KBM-7 (cell line): ENCODE measurements at places on chromosomes 7 and 10.
A peak's percentile ranks its signal among the peaks of the same experiment; 100 is the strongest.

DNA sequence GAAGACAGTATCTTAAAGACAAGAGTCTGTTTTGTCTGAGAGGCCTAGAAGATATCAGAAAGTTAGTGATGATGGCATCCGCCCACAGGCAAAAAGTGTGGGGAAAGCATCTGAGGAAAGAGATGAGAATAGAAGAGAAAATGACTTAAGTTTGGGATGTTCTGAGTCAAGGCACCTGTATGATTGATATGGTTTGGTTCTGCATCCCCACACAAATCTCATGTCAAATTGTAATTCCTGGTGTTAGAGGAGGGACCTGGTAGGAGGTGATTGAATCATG is 568.2 kb upstream of the MGMT start:
- DNase-seq = no peak

DNA sequence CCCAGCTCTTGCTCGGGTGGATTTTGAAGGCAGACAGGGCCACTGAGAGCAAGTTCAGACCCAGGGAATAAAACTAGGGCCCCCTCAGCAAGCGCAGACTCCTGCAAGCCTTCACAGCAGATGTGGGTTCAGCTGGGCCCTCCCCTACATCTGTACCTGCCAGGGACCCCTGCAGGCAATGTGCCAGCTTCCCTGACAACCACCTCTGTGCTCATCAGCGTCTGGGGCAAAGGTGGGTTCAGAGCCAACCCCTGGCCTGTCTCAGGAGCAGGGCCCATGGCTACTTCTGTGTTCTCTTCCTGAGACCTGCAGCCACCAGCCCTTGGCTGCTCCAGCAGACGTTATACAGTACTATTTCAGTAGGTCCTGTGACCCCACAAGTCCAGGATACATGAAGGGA is 189.5 kb downstream of the DIP2C start:
- no peak for DNase-seq

DNA sequence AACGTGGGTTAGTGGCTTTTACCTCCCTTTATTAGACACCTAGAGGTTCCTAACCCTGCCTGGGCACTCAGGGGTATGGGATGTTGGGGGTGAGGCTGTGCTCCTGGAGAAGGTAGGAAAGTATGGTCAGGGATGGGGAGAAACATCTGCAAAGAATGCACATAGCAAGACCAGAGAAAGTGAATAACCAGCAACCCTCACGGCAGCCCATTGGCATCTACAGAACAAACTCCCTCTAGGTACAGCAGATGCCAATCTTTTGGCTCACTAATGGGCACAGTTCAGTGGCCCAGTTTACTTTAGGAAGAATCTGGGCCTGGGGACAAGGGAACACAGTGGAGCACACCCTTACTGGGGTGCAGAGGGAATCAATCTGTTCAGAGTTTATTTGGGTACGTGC is 143.9 kb downstream of the JAZF1 start:
- no peak for DNase-seq

- DNase-seq = peak; percentile 47
Observed at GRCh38 chr7:121505540-121506182, 109.6 kb upstream of the FAM3C start.

GRCh38 chr7:21966271-21966670 is 20.6 kb upstream of the CDCA7L start:
- DNase-seq = no peak

- DNase-seq = no peak
Observed at GRCh38 chr10:585502-585901, 104.0 kb downstream of the DIP2C start.

DNA sequence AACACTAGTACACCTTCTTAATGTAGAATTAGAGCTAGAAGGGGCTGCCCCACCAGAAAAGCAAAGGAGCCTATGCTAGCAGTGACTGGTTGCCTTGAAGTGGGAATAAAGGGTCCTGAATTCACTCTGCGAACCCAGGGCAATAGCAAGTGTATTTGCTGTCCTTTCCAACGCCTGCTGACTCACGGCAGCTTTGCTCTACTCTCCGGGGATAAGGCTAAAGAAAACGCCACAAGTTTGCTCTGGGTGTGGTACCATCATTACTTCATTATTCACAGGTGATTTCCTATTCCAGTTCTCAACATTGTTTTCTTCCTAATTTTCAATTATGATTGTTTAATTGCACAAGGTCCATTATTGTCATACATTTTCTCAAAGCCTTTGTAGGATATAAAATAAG is 220.5 kb upstream of the AOAH start:
- no peak for DNase-seq

DNA sequence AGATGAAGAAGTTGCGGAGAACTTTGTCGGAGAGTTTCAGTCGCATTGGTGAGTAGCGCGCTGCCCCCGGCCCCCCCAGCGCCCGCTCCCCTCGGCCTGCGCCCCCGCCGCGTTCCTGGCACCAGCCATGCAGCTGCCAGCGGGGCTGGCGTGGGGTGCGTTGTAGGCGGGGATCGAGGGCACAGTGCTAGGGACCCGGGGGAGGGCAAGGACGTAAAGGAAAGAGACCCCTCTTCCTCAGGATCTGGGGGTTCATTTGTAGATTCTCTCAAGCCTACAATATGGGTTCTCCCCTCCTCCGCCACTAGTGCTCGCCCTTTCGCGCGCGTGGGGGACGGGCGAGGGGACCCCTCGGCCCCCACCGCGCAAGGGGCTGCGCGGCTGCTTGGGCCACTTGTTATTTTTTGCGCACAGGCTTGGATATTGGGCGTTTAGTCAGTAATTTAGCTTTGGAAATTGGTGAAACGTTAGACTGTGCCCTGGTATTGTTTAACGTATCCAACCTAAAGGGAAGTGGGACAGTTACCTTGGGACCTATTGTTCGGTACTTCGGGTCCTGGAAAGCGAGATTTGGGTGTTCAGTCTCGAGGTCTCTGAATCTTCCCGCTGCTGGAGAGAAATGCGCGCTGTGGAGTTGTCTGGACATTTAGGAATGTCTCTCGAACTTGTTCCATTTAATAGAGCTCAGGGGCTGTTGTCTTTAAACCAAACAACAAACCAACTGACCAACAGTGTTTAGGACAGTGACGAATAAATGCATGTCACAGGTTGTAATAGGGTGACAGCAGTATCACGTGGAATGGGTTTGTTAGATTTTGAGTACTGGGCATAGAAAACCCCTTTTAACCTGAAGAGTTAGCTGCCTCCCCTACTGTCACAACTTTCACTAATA is 796 bp downstream of the CDK14 start:
- DNase-seq = peak; percentile 6
